Sigmoid colon (tissue), 7 donors: ENCODE measurements at places on chromosomes 6 and 20. TPM values are rescaled to one million over a fixed set of nuclear protein-coding genes. Genes with fewer than 3 reads are reported as not detected.

GRCh38 chr20:44843876-44844275 is 33.5 kb upstream of the RIMS4 start:
- peaks cover 14% of the 10 kb centered on the region for H3K27me3 ChIP-seq
- H3K4me3 ChIP-seq, result no peak overlapping the region

DNA sequence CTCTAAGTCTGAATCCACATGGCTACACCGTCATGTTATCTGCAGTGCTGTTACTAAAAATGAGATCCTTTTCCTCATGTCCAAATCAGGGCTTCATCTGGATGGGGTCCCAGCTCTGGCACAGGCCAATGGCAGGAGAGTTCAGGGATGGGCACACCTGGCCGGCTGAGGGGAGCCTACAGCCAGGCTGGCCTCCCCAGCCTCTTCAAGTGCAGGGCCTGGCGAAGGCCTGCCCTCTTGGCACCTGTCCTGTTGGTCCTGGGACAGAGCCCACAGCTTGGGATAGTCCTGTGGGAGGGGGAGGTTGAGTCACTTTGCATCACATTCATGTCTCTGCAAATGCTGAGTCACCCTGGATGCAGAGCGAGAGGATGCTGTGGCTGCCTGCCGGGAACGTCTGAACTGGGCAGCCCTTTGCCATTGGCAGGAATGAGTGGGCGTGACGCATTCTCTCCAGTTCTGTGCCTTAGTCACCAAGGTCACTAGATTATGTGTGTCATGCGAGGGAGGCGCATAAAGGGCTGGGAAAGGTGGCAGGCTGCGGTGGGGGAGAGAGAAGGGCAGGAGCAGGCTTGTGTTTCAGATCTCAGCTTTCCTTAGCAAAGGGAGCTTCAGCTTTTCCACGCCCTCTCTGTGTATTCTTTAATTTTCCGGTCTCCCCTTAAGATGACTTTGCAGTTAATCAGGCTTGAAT is 223.2 kb upstream of the ECI2 start:
- peak overlapping the region; percentile 5 for H3K4me3 ChIP-seq
- DNase-seq, result peak; percentile 93
- H3K36me3 ChIP-seq, result no peaks in the 10 kb centered on the region
- no peaks in the 10 kb centered on the region for H3K27me3 ChIP-seq
- H3K27ac ChIP-seq, result peak overlapping the region; percentile 82

Gene HMGN3
- 69.4 TPM for polyA plus RNA-seq

Gene PLN
- polyA plus RNA-seq, result 2.3 TPM

Gene KCNB1
- polyA plus RNA-seq, result under 0.01 TPM

Gene RAMACL
- 0.34 TPM for polyA plus RNA-seq
